ENCODE measurements at places on chromosomes 12 and 14.

- DNase-seq, result no peak
Measured at GRCh38 chr12:90090929-90091651, 382.5 kb upstream of the ATP2B1 start.

DNA sequence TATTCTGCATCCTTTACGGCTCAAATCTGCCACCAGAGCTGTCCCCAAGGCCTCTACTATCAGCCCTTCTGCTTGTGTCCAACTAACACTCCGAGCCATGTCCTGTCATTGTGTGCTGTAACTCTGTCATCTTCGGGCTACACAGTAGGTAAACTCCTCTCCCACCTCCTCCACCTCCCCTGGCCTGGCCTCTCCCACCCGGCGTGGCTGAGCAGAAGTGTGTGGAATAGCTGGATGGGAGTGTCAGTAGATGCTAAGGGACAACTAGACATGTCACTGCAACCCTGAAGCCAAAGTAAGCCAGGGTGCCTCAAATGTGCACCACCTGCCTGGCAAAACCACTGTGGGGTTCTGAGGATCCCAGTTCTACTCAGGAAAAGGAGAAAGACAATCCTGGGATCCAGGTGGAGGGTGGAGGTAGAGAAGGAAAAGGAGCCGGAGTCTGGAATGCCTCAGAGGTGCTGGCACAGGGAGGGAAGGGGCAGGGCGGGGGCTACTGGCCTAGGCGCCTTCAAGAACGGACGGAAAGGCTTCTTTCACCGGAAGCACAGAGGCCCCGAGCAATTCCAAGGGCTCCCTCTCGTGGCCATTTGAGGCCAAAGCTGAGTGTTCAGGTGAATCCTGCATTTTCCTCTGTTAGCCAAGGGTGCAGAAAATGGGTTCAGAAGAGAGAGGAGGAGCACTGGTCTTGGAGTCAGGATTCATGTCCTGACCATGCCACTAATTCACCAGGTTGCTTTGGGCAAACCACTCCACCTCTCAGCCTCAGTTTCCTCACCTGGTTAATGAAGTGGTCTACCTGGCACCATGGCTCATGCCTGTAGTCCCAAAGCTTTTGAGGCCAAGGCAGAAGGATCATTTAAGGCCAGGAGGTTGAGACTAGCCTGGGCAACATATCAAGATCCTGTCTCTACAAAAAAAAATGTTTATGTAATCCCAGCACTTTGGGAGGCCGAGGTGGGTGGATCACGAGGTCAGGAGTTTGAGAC lies 20.5 kb upstream of the FAM181A start:
- peak; percentile 70 for DNase-seq

DNA sequence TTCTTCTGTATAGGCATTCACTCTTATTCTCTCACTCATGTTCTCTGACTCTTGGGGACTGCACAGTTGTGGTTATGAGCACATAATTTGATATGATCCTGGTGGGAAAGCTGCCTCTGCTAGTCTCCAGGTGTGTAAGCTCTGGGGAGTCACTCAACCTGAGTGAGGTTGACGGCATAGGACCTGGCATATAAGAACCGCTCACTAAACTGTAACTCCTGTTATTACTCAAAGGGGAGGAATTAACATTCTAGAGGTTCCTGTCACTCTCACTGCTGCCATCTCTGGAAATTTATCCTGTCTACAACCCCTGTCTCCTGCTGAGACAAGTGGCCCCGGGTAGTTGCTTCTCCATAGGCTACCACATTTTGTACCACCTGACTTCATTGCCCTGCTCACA lies 14.0 kb downstream of the SRSF5 start:
- DNase-seq, result no peak

DNA sequence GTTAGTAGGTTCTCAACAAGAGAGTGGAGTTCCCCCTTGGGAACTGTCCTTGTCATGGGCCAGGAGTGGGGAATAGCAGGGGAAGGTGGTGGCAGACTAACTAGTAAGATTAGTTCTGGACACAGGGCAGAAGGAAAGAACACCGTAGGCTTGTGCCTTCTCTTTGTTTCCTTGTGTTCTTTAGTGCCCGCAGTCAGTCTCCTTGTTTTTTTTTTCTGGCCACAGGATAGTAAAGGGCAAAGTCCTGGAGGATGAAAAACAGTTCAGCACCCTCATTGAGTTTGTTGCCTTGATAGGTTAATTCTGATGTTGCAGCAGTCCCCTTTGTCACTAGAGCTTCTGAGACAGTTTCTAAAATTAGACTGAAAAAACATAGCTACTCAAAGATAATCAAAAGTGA lies 8.4 kb downstream of the PEX5 start:
- DNase-seq, result no peak

- DNase-seq, result no peak
Measured at GRCh38 chr14:37985826-37986470, 221.8 kb upstream of the SSTR1 start.

GRCh38 chr12:30754383-30754749 lies 385 bp downstream of the CAPRIN2 start:
- DNase-seq, result no peak

GRCh38 chr12:91001306-91001705 lies 3.5 kb downstream of the EPYC start:
- DNase-seq, result no peak

- DNase-seq, result no peak
Measured at GRCh38 chr12:49388682-49389386, 21.6 kb downstream of the SPATS2 start.

GRCh38 chr14:35470755-35471154 lies 63.2 kb upstream of the INSM2 start:
- no peak for DNase-seq

- no peak for DNase-seq
Measured at GRCh38 chr14:77923131-77923936, 123.4 kb downstream of the ADCK1 start.

DNA sequence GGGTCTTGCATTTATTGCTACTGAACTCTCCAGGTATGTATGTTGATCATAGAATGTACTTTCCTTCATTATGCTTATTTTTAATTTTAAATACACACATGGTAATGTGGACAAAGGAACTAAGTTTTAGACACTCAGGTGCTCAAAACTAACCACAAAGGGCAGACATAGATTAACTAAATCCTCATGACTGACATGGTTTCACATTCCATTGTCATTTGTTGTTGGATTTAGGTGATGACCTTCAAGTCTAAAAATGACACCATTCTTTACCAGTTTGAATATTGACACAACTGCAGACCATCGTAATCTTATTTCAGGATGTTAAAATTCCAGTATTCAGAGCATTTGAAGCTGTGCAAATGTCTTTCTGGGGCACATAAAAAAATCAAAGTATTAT lies 128.4 kb downstream of the BBS10 start:
- no peak for DNase-seq

DNA sequence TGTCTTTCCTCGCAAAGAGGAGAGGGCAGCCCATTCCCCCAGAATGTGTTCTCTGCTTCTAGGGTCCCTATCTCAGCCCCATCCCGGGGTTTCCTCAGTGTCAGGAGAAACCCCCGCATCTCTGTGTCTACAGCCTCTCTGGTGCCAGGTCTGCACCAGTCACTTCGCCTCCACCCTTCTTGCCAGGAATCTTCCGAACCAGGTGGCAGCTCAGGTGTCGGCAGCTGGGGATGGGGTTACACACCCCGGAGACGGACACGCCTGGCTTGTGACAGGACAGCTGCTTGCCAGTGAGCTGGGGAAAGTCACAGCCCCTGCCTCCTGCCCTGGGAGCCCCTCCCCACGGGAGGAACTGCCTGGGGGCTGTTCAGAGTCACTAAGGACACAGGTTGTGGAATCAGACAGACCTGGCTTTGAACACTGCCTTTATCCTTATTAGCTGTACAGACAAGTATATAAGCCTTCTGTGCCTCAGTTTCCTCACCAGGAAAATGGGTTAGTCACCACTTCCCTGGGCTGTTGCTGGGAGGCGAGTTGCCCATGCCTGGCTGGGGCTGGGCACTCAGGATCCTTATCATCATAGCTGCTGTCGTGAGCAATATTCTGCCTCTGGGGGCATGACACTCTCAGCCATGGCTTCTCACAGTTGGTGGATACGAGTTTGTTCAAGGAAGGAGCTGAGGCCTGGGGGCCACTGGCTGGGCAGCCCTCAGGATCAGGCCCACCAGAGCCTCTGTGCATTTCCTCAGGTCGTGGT lies 10.8 kb downstream of the HIP1R start:
- no peak for DNase-seq

DNA sequence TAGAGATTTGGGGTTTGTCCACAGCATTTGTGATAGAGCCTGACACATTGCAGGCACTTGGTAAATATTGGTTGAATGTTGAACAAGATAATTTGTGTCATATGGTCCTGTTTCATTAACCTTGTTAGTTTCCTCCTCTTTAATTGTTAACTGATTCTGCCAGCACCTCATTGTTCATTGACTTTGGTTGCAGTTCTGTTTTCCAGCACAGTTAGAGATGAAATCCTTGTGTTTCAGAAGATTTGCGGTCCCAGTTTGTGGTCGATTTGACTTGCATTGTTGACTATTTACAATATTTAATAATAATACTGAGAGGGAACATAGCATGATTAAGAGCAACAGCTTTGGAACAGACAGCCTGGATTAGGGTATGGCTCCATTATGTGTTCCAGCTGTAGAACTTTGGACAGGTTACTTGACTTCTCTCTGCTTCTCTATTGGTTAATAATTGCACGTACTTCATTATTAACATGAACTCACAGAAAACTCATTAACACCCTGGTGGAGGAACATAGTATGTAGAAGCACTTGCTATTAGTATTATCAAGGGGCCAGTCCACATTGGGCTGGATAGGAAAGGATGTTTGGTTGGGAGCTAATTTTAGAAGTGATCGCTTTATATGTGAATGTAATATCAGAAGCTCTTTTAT lies 8.7 kb downstream of the DRAM1 start:
- no peak for DNase-seq

DNA sequence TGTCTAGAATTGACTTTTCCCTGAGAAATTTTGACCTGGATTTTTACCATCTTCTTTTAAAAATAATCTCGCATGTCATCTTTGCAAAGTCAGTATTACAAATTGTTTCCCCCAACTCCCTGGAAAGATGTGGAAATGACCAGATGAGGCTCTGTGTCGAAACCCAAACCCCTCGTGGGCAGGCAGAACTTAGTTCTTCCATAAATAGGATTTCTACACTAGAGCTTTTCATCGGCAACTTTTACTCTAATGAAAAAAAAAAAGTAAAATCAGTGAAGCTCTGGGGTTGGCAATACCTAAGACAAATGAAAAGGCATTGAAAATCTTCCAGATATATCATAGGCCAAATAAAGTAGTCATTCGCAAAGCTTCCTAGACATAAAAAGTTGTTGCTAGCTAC lies 17.0 kb downstream of the SSPN start:
- DNase-seq, result no peak

DNA sequence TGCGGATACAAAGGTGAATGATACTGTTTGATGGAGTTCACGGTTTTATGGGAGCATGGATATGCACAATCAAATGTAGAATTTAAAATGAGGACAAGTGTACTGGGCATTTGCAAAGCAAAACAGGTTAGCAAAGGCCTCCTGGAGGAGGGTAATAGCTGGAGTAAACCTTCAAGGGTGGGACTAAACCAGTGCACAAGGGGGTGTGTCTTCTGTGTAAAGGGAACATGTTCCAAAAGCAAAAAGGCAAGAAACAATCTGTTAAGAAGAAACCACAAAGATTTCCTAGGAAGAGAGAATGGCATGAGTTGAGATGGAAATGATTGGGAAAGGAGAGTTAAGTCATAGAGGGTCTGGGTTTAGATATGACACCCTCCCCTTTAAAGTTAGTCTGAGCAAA lies 109.2 kb upstream of the SLCO1C1 start:
- no peak for DNase-seq

- DNase-seq, result no peak
Measured at GRCh38 chr14:102293781-102294180, 11.2 kb downstream of the MOK start.

DNA sequence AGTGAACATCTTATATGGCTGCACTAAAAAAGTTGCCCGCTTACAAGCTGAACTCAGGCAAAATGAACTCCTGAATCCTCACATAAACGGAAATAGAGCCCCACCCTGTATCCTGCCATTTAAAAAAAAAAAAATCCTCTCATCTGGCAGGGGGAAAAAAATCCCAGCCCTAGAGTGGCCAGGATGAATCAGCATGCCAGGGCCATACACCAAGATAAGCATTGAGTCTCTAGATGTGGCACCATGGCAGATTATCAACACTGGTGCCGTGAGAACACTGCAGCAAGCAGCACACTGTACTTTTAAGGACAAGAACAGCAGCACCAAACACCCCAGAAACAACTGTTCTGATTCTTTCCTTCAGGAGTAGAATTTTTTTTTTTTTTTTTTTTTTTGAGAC lies 65.5 kb downstream of the RASSF3 start:
- no peak for DNase-seq

GRCh38 chr12:109291521-109292341 lies 17.4 kb downstream of the FOXN4 start:
- peak; percentile 65 for DNase-seq

- no peak for DNase-seq
Measured at GRCh38 chr12:80469681-80470080, 25.6 kb downstream of the PTPRQ start.

DNA sequence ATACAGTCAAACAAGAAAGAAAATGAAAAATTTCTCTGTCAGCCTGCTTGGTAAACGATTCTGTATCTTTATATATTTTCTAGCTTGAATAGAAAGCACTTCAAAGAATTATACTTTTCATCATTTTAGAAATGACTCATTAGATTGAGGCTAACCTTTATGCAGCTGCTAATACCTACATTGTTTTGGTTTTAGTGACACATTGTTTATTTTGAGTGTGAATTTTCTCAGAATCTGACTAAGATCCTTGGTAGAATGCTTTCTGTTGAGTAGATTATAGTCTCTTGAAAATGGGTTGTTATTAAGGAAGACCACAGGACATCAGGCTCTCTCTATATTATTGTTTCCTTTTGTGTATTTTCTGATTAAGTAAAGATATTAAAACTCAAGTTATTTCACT lies at the start of gene PMCH:
TSS of gene PMCH (minus strand) at position 45 of the 400 bp plus-strand sequence. CDS start 63 bp downstream, outside the sequence.
- DNase-seq, result no peak

- DNase-seq, result peak; percentile 74
Measured at GRCh38 chr14:31950764-31951637, 126.1 kb upstream of the ARHGAP5 start.

DNA sequence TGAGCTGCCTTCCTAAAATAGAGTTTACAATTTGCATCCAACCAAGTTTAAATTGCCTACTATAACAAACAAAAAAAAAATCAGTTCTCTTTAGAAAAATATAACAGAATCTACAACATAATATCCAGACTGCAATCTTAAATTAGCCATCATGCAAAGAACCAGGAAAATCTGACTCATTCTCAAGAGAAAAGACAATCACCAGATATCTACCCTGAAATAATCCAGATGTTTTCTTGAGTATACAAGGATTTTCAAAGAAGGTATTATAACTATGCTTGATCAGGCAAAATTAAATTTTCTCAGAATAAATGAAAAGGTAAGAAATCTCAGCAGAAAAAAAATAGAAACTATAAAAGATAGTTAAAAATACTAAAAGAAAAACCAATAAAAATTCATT lies 115.6 kb downstream of the CCER1 start:
- DNase-seq, result no peak

DNA sequence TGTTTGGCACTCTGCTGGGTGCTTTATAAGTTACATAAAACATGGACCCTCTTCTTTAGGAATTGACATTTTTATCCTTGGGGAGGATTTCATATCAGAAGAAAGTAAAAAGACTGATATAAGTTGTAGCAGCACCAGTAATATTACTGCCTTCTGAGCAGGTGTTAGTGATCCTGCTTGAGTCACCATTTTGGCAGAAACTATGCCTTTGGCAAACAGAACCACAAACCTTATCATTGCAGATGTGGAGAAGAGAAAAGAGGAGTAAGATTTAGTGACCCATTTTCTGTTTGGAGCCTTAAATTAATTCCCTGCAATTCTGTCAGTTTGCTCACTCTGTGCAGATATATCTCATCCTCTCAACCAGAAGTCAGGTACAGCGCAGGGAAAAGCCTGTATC lies 23.0 kb downstream of the ZNF410 start:
- no peak for DNase-seq

All from ureter (tissue), 1 donor.